ENCODE measurements at places on chromosomes 4 and X. TPM values are rescaled to one million over a fixed set of nuclear protein-coding genes. Genes with fewer than 3 reads are reported as not detected.

VEGFC gene
- total RNA-seq: 19.0 TPM

SLC4A4 gene
- total RNA-seq: 28.5 TPM

NXF2B gene
- total RNA-seq: not detected

DMRTC1 gene
- total RNA-seq: 0.61 TPM

IL9R gene
- total RNA-seq: 1.2 TPM

UGDH gene
- 55.2 TPM for total RNA-seq

All from upper lobe of right lung (tissue), 1 donor.